GM04504 (cell line): ENCODE measurements at places on chromosomes 5 and 9.

DNA sequence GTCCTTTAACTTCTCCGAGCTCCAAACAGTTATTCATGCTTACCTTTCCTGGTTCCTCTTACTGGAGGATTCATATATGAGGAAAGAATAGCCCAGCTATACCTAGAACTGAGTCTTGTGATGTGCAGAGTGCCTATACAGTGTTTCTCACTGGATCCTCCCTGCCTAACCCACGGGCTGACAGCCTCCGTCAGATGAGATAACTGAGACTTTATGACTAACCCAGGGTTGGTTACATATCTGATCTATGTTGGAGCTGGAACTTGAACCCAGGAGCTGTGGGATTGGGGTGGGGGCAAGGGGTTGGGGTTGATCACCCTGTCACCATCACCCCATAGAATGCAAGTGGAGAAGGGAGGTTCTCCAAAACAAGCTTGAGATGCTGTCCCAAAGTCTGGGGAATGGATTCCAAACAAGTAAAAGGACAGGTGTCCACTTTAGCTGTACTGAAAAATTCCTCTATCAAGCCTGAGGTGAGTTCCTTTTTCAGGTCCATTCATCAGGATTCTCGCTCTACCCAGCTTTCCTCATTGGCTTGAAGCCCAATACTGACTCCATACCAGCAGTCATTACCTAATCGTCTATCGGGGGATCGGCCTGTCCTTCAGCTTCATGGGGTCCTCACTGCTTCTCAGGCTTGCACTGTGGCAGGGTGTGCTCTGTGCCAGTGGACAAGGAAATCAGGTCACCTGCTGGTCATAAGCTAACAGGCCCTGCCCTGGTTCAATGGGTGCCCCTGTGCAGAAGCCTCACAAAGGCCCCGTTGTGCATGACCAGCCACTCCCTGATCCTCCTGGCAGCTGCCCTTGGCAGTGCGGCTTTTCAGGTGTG is 100.6 kb downstream of the ARHGAP26 start:
- no peak for DNase-seq

DNA sequence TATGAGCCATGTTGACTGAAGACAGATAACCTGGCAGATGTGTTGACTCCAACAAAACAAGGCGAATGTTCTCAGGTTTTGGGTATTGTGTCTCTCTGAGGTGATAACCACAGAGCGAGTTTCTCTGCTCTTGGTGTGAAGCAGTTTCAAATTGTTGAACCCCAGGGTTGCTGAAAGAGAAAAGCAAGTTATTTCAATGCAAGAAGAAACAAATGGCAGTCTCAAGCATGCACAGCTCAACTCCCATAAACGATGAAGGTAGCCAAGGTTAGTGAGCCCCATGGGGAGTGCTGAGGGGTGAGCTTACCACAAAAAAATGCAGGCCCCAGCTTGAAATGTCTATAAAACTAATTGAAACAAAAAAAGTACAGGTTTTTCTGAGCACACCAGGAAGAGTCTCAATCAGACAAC is 220.8 kb upstream of the DAPK1 start:
- no peak for DNase-seq

DNA sequence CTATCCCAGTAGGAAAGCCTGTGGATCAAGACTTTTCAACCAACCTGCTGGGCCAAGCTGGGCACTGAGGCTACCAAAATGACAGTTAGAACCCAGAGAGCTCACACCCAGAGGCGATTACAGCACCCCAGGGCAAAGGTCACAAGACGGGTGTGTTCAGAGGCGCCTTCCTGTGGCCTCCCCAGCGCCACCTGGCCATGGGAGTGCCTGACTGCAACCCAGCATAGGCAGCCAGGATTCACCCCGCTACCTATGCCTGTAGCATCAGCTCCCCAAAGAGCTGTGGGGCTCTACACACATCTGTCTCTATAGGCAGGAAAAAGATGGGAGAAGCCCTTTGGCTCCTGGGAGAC is 33.5 kb downstream of the PDGFRB start:
- DNase-seq, result no peak

DNA sequence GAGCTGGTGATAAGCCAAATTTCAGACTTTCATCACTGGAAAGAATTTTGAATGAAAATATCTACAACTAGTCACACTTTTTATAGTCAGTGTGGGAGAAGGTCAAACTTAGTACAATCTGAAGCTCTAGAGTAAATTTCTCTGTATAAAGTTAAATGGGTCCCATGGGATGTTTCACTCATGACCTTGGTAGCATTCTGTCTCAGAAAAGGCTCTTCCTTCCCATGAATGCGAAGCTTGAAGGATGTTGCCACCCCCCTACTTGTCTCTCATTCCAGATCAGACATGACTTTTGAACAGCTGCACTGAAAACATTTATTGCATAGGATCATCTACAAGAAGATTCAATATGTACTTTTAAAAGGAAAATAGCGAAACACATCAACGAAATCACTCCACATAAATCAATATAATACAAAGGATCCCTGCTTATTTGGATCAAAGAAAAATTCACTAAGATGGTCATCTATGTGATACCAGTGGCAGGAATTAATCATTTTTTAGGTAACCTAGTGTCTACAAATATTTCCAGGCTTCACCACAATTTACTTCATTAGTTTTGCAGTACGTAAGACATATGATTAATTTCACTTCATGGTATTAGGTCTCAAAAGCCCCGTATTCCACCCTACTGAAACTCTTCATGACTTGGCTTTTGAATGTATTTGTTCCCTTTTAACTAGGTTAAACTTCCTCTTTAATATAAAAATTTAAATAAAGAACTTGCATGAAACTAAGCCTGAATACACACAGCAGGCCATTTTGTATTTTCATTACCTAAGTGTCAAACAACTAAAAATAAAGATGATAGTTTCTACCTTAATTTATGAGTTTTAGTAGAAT is 4.4 kb downstream of the ST8SIA4 start:
- no peak for DNase-seq

DNA sequence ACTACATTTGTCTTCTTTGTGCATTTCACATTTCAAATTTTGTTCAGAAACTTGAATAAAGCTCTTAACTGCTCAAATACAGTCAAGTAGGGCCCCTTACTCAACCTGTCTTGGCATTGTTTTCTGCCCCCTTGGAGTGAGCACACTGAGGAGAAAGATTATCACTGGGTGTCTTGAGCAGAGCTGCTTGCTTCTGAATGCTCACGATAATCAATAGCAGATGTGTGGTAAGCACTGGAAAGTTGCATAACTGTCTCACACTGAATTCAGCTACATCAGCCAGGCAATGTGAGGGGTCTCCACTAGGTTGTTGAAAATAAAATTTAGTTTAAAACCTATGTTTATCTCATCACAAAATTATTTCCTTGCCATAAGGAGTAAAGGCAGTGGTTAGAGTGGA is 7.8 kb upstream of the TNFAIP8 start:
- no peak for DNase-seq

DNA sequence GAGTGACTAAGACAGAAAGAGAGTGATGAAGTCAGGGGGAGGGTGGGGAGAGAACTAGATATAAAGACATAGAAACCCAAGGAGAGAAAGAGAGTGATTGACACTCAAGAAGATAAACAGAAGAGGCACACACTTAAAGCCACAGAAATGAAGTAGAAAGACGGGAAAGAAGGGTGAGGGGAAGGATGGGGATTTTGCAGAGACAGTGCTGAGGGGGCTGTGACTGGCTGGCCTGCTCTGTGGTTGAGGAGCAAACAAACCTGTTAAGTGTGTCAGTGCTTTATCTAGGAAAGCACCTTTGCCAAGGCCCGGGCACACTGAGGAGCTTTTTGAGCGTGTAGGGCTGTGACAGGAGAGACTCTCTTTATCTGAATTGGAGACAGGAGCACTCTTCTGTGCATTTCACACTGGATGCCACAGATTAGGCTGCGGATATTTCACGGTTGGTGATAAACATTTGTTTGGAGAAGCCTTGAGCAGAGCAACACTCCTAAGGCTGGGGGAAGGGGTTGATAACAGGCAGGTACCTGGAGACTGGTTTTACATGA is 109.1 kb downstream of the DOCK2 start:
- DNase-seq, result no peak

GRCh38 chr5:1799110-1799601 is 481 bp downstream of the MRPL36 start:
- no peak for DNase-seq

DNA sequence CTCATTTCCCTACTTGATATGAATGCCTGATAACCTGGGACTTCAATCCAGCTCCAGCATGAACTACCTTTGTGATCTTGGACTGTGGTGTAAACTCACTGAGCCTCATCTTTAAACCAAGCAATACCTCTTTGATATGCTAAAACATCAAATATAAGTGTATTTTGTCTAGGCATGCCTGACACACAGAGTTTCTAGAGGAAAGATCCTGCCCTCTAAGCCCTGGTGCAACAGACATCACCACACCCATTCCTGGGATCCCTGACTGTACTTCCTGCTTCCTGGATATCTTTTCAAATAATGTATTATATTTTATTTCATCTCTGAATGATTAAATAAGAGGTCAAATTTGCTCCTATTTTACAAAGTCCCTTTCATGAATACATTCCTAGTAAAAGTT is 55.8 kb downstream of the ANXA2R start:
- DNase-seq, result no peak

- no peak for DNase-seq
Observed at GRCh38 chr5:5290674-5291334, 131.7 kb upstream of the ICE1 start.

GRCh38 chr9:93596399-93596798 is 20.0 kb downstream of the PHF2 start:
- no peak for DNase-seq
